AG20443 (cell line): ENCODE measurements at places on chromosomes 7 and 10.

DNA sequence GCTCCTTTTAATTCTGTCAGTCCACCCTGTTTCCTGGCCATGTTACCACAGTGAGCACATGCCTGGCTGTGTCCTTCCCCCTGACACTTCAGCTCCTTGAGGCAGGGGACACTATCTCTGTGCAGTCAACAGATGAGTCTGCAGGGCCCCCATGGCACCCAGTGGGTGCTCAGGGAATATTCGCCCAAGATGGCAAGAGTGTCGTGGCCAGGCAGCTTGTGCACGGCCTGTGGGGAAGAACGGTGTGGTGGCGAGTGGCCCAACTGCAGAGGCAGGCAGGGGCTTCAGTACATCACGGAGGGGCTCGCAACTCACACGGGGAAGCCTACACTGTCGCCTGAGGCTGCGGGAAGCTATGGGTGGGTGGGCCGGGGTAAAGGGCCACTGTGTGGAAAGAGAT, 91.1 kb downstream of the TRRAP start:
- no peak for DNase-seq

- no peak for DNase-seq
These were observed 2.5 kb downstream of the TMEM178B start for GRCh38 chr7:141076377-141076776.

DNA sequence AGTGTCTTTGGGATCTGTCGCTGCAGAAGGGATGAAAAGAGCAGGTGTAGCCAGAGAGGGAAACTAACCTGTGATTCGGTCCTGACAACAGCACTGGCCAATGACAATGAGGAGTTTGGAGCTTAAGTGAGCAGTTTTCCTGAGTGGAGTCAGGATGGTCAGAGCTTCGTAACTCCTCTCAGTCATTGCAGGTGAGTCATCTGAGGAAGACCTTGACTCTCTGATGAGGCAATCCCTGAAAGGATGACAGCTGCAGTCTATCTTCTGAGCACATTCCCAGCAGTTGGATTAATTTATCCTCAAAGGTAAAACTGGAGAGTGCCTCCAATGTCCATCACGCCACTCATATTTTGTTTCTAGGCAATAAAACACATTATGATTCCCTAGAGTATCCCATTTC, 401.9 kb downstream of the POM121L12 start:
- DNase-seq, result no peak

- no peak for DNase-seq
These were observed 225.2 kb upstream of the TAC1 start for GRCh38 chr7:97506728-97507127.

GRCh38 chr10:75356484-75356883, 45.1 kb downstream of the ZNF503 start:
- DNase-seq, result no peak

GRCh38 chr7:139722604-139723003, 55.2 kb downstream of the HIPK2 start:
- no peak for DNase-seq

GRCh38 chr7:151317936-151318335, 23.7 kb upstream of the NUB1 start:
- DNase-seq, result no peak

GRCh38 chr10:46528171-46528671, 28.2 kb downstream of the GPRIN2 start:
- DNase-seq, result no peak

GRCh38 chr10:90998733-90999511, 78.0 kb upstream of the ANKRD1 start:
- no peak for DNase-seq

- no peak for DNase-seq
These were observed 116.7 kb downstream of the SLC25A40 start for GRCh38 chr7:87759501-87759900.

GRCh38 chr10:94803307-94803706, 40.8 kb downstream of the CYP2C19 start:
- no peak for DNase-seq

- no peak for DNase-seq
These were observed 5.9 kb downstream of the TTYH3 start for GRCh38 chr7:2637505-2638223.

GRCh38 chr10:102281102-102281487, 35.8 kb downstream of the GBF1 start:
- DNase-seq, result no peak

DNA sequence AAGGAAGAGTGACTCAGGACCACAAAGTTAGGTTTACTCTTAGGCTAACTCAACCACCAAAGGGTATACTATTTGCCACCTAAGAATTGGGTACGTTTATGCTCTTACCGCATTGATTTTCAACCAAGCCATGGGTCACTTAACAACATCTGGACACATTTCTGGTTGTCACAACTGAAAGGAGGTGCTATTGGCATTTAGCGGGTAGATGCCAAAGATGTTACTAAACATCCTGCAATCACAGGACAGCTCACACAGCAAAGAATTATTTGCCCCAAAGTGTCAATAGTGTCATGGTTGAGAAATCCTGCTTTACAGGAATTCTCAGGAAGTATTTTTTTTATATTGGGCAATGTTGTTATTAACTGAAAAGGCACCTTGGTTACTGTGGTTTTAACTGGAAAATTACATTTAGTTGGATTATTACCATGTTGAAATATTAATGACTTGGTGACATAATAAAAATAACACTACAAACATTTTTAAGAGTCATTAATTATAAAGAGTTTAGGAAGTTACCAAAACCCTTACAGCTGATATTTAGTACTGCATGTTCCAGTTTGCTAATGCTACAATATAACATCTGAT, 185.0 kb upstream of the TMEM196 start:
- DNase-seq, result peak; percentile 80

DNA sequence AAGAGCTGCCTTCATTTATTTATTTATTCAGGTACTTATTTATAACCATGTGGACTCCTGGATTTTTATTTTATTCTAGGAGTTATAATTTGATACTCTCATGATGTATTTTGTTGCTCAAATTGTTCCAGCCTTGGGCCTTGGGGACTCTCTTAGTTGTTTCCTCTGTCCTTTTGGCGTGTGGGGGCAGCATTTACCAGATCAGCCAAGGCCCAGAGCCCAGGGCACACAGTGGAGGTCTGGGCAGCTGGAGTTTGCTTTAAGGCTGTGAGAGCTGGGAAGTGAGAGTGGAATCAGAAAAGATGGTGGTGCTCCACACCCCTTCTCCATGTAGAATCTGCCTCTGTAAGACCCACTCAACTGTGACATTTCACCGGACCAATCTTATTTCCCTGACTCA, 398.9 kb downstream of the RPS24 start:
- peak; percentile 48 for DNase-seq

- DNase-seq, result no peak
These were observed 36.6 kb downstream of the PRKCQ start for GRCh38 chr10:6543431-6544005.

GRCh38 chr10:34567659-34568253, 247.3 kb downstream of the PARD3 start:
- no peak for DNase-seq

DNA sequence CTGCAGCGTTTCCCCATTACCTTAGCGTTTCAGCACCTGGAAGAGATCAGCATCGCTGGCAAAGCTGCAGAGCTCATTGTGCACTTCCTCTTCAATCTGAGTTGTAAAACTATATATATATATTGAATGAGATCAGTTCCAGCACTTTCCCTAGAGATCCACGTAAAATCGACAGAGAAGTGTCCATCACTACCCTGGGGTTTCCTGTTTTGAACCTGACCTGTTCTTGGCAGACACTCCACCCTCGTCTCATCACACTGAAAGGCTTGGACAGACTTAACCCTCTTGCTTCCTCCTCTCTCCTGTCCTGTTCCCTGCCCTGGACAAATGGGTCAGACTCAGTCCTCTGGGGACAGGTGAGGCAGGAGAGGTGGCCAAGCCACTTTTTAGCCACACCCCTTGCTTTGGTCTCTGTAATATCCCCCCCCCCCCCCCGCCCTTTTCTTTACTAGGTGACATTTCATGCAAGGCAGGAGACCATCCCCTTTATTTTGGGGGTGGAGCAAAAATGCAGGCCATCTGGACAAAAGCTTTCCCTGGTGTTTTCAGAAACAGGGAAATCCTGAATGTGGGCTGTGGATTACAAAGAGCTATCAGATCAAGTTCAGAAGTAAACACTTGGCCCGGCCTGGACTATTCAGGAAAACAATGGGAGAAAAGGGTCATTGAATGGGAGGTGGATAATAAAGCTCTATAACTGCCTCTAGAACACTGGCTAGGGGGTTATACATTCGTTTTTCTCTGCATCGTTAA, 83.7 kb upstream of the KDM7A start:
- no peak for DNase-seq

- DNase-seq, result no peak
These were observed at the start of gene GIMAP1 for GRCh38 chr7:150716368-150716767. Gene GIMAP1 (plus strand): TSS chr7:150716613. CDS start chr7:150719048, 2,435 bp downstream.

DNA sequence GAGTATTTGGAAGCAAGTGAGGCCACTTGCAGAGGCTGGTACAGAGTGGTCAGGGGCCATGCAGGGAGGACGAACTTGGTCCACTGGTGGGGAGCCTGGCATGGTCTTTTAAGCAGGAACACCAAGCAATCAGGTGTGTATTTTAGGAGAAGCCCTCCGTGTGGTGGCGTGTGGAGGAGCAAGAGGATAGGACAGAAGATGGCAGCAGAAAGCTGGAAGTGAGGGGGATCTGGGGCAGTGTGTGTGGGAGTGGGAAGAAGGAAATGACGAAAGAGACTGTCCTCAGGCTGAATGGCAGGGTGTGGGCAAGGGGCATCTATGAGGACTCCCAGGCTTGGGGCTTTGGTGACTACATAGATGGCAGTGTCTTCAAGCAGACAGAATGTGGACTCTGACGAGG, 51.2 kb downstream of the TEX36 start:
- DNase-seq, result no peak

GRCh38 chr10:22693860-22694259, 20.5 kb downstream of the PIP4K2A start:
- no peak for DNase-seq
